Activated CD8-positive, alpha-beta T cell treated with anti-CD3 and anti-CD28 coated beads, Interleukin-2, amount 10 ng/mL, durations not matched to agents 7 days and 5 days (primary cell): ENCODE measurements at places on chromosomes 11 and 22. TPM values are rescaled to one million over a fixed set of nuclear protein-coding genes. Genes with fewer than 3 reads are reported as not detected.
A peak's percentile ranks its signal among the peaks of the same experiment; 100 is the strongest.

Gene ZBTB16
- total RNA-seq: 16.4 TPM

Gene SOX6
- total RNA-seq: not detected

Gene OR4D5
- not detected for total RNA-seq

GRCh38 chr11:111845276-111846028, 25.9 kb downstream of the ALG9 start:
- peaks cover 3% of the 10 kb centered on the region for H3K4me1 ChIP-seq
- no peaks in the 10 kb centered on the region for H3K27me3 ChIP-seq
- no peak overlapping the region for H3K4me3 ChIP-seq
- H3K27ac ChIP-seq: no peak overlapping the region

GRCh38 chr11:72623052-72623451, 51.2 kb downstream of the PDE2A start:
- H3K4me3 ChIP-seq: no peak overlapping the region
- H3K27me3 ChIP-seq: peaks cover 14% of the 10 kb centered on the region
- DNase-seq: no peak
- no peaks in the 10 kb centered on the region for H3K36me3 ChIP-seq

- no peak for DNase-seq
- no peak overlapping the region for H3K27ac ChIP-seq
- H3K36me3 ChIP-seq: peaks cover 44% of the 10 kb centered on the region
- no peaks in the 10 kb centered on the region for H3K4me1 ChIP-seq
These were observed 37.4 kb downstream of the C2CD3 start for GRCh38 chr11:74133436-74133835.

- peaks cover 27% of the 10 kb centered on the region for H3K27me3 ChIP-seq
- no peak overlapping the region for H3K4me3 ChIP-seq
- no peak for DNase-seq
- H3K4me1 ChIP-seq: peaks cover 5% of the 10 kb centered on the region
- no peaks in the 10 kb centered on the region for H3K36me3 ChIP-seq
These were observed 58.9 kb upstream of the CLMP start for GRCh38 chr11:123253911-123254310.

GRCh38 chr11:35914816-35915215, 29.0 kb upstream of the LDLRAD3 start:
- DNase-seq: no peak
- H3K4me3 ChIP-seq: no peak overlapping the region
- no peaks in the 10 kb centered on the region for H3K4me1 ChIP-seq

DNA sequence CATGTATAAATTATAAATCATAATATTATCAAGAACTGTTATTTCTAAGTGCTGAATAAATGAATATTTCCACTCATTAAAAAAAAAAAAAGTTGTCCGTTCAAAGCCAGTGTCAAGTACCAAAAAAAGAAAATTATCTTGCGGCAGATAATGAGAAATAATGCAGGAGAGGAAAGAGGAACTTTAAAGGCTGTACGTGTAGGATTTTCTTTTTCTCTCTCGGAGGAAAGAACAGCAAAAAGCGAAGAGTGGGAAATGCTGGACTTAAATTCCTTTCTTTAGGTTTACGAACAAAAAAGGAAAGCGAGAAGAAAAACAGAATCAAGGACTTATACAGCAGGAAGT, 999 bp upstream of the CCDC83 start:
- DNase-seq: no peak
- peak overlapping the region; percentile 84 for H3K4me3 ChIP-seq
- peaks cover 2% of the 10 kb centered on the region for H3K27me3 ChIP-seq
- peaks cover 13% of the 10 kb centered on the region for H3K4me1 ChIP-seq

DNA sequence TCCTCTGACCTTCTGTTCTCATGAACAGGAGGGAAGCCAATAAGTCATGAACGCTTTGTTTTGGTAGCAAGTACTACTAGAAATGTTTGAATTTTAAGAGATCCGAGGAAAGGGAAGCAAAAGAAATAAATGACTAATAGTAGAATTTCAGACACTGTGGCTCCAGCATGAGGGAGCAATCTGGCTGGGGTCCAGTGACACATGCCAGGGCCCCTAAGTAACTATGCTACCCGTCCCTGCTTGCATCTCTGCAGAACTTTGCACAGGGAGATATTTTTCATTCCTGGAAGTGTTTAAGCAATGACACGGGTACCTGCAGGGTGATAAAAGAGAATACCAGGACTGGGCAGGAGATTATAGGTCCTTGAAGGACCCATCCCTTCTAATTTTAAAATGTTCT, 7.3 kb upstream of the ADAMTS8 start:
- peaks cover 8% of the 10 kb centered on the region for H3K36me3 ChIP-seq
- peaks cover 44% of the 10 kb centered on the region for H3K4me1 ChIP-seq
- no peak for DNase-seq
